Activated T-cell treated with anti-CD3 and anti-CD28 coated beads, Interleukin-2, amount 50 U/mL, for 4 hours (primary cell): ENCODE measurements at places on chromosomes 5 and 9. TPM values are rescaled to one million over a fixed set of nuclear protein-coding genes. Genes with fewer than 3 reads are reported as not detected.

DNA sequence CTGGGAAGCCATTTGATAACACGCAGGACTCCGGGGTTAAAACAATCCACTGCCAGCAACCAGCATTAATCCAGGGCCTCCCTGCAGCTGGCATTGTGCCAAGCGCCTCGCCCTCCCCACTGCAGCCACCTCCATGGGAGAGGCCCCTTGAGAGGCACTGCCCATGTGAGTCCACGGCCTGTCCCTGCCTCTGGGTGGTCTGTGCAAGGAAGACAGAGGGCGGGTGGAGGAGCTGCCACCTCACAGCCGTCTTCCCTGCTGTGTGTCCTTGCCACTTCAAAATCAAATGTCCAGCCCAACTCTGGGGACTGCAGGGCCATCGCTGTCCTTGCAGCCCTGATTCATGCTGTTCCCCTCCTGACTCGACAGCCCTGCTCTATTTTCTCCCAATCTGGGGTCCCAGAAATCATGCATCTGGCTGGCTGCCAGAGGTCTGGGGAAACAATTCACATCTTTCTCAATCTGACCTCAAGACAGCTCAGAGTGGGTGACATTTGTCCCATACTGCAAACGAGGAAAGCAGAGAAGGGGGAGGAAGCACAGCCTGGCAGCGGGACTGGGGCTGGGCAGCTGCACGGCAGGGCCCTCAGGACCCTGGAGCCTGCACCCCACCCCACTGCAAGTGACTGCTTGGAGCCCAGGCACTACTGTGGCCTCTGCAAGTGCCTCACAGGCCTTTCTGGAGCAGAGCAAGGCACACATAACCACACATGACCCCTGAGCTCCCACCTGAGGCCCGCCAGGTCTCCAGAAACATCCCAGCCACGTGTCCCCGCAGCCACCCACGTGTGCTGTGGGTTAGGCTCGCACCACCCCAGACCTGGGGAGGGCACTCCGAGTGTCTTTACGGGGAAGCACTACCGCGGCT lies 15.7 kb downstream of the BRD3OS start:
- DNase-seq, result no peak

DNA sequence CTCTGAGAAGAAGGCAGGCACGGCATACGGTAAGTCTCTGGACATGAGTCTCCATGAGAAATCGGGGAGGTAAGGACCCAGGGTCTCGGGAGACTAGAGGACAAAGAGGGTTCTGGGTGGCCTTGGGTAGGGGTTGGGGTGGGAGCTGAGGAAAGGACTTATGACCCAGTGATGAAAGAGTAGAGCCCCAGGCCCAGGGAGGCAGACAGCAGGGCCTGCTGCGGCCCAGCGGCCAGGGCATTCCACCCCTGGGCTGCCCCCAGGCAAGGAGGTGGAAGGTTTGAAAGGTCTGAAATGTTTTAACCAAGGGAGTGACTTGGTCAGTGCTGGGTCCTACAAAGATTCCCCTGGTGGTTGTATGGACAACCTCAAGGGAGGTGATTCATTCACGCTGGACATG lies 89.1 kb downstream of the CRB2 start:
- no peak for DNase-seq

Gene LRRC14B
- total RNA-seq, result not detected

GRCh38 chr9:130927995-130928900 lies 10.8 kb downstream of the FIBCD1 start:
- DNase-seq, result no peak

Gene SVEP1
- total RNA-seq, result 0.05 TPM

Gene NUTM2F
- not detected for total RNA-seq

DNA sequence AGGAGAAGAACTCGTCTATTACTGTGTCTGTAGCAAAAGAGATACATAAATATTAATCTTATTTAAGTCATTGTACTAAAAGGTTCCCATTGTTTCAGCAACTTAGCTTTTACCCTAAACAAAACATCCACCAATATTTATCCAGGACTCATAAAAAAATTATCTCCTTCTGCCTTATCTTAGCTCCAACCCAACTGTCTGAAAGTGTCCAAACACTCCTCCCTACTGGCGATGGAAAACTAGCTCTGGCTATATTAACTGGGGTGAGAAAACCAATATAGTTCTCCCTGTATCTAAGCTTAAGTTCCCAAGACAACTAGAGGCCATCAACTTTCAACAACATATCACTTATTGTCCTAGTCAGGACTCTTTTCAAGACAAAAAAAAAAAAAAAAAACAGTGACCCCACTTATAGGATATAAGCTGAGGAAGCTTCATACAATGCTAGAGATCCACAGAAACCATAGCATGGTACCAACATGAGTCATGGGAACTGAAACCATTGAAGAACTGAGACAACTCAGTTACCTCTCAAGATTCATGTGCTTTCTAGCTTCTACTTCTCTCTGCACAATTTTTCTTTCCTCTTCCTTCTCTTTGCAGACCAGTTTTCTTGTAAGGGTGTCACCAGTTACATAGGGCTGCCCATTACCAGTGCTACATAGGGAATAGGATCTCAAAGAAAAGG lies 150.7 kb upstream of the RASA1 start:
- DNase-seq, result no peak

- DNase-seq, result no peak
These were observed 87.7 kb downstream of the ACER2 start for GRCh38 chr9:19496321-19497050.

DNA sequence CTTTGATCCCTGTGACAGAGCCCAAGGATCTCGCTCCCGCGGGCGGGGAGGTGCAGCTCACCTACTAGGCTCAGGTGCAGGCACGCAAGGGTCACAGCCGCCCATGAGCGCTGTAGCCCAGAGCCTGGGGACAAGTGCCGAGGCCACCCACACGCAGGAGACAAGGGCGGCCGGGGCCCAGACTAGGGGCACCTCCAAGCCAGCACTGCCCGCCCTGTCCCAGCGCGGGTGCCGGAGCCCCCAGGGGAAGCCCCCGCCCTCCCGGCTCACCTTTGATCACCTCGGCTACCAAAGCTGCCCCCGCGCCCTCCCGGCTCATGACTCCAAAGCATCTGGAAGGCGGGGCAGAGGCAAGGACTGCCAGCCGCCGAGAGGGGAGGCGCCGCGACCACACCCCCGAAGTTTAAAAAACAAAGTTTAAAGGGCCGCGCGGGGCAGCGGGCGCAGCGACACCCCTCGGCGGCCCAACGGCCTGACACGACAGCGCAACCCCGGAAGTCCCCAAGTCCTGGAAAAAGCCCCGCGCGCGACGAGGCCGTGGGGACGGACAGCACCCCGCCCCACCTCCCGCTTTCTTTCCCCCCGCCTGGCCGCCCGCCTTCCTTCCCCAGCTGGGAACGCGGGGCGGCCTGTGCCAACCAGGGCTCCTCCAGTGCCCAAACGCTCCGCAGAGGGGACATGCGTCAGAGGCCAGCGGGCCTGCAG lies 53.0 kb downstream of the CDC14B start:
- peak; percentile 62 for DNase-seq

- DNase-seq, result no peak
These were observed 34.7 kb upstream of the SLC9A3 start for GRCh38 chr5:558871-559503.

- DNase-seq, result no peak
These were observed 35.9 kb upstream of the FBP1 start for GRCh38 chr9:94675008-94675881.

DNA sequence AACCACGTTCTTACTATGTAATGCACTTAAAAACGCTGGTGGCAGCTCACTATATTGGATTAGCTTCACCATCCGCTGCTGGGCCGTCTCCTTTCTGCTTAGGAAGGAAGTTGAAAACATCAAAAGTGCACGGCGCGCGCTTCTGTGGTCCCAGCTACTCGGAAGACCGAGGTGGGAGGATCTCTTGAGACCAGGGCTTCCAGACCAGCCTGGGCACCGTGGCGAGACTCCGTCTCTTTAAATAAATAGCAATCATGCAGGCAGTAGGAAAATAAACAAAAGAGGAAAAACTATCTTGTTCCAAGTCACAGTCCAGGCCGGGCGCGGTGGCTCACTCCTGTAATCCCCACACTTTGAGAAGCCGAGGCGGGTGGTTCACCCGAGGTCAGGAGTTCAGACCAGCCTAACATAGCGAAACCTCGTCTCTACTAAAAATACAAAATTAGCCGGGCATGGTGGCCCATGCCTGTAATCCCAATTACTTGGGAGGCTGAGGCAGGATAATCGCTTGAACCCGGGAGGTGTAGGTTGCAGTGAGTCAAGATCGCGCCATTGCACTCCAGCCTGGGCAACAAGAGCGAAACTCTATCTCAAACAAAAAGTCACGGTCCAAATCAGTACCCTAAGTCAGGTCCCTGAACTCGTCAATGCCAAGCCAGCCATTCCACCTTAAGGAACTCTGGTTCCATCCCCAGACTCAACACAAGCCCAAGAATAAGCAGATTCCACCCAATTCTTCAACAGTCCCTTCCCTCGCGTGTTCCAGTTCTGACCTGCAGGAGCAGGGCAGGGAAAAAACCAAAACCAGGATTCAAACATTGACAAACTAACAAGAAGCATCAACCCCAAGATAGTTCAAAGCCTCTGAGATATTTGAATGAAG lies 1.0 kb upstream of the GOLGA1 start:
- DNase-seq, result peak; percentile 52

Gene PCDHGA1
- total RNA-seq, result 0.11 TPM

DNA sequence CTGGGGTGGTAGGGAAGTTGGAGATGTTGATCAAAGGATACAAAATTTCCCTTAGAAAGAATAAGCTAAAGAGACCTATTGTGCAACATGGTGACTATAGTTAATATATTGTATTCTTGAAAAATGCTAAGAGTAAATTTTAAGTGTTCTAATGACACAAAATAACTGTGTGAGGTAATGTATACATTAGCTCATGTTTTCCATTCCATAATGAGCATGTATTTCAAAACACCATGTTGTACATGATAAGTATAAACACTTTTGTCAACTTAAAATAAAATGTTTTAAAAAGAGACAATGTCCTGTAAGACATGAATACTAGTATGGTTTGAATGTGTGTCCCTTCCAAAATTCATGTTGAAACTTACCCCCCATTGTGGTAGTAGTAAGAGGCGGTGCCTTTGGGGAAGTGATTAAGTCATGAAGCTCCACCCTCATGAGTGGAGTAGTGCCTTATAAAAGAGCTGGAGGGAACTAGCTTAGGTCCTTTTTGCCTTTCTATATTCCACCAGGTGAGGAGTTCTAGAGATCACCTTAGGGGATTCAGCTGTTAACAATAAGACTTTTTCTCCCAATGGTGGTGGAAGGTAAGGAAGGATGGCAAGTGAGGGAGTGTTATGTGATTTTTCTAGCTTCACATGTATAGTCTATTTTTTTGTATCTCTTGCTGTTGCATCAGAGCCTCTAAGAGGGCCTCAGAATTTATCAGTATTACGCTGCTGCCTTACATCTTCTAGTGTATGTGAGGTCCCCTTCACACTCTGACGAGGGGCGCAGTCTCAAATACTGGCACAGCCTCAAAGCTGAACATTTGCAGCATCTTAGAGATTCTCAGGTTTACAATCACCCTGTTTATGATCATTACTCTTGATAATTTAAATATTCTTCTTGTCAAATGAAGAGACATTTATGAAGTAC lies 94.9 kb upstream of the NREP start:
- DNase-seq, result no peak

DNA sequence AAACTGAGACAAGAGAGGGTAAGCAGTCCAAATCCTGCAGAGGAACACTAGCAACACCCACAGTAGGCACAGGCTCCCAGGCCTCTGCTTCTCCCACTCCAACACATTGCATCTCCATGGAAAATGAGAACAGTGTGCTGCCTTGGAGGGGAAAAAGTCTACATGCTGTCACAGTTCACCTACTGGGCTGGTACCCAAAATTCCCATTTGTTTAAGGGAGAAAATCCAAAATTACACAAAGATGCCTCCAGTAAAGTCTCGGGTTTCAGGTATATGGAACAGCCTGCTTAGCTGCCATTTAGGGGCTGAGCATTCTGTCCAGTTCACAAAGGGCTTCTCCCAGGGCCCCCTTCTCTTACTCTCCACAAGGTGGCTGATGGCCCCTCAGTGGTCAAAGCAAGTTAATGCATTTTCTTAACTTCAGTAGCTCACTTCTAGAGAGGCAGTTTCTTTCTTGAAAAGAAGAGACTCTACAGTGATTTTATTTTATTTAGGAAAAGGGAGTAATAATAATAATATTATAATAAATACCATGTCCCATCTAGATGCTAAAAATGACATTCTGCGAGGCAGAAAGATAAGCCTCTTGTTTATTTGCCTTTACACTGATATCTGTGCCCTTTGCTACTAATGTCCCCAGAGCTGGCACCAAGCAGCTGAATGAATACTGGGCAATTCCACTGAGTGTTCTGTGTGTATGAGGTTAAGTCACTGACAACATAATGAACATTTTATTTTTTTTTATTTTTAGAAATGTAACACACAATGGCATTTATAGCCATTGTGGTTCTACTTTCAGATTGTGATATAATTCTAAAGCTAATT lies 89.4 kb downstream of the RGS7BP start:
- DNase-seq, result no peak

Gene IL31RA
- not detected for total RNA-seq

- no peak for DNase-seq
These were observed 20.6 kb downstream of the TCERG1 start for GRCh38 chr5:146467760-146468159.

GRCh38 chr5:74040065-74040551 lies 414.1 kb downstream of the ARHGEF28 start:
- DNase-seq, result no peak

GRCh38 chr5:79959407-79959806 lies 31.7 kb downstream of the MTX3 start:
- DNase-seq, result no peak

Gene GABRP
- total RNA-seq, result not detected

Gene DOCK8
- total RNA-seq, result 80.8 TPM

DNA sequence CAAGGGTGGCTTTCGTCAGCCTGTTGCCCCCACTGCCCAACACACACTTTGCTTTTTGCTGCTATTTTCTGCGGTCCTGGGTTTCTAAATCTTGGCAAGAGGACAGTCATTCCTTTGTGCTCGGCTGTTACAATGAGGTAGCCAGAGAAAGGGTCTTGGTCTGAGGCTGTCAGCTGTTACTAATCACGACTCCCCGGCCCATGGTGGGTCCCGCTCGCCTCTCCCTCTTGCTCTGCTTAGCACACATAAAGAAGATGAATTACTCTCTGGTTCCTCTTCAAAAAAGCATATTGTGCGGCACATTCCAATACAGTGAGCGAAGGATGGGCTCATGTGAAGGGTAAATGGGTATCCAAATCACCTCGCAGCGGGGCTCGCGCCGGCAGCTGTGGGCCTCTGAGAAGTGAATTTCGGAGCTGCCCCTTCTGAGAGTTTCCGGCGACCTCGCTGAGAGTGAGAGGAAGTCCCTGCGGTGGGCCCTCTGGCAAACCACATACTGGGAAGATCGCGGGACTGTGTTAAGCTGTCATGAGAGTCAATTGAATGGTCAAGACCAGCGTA lies 56.0 kb downstream of the SLC1A3 start:
- DNase-seq, result no peak

- no peak for DNase-seq
These were observed 63.8 kb upstream of the AFAP1L1 start for GRCh38 chr5:149207831-149208230.

Gene ZNF462
- total RNA-seq, result 0.19 TPM

Gene PGM5
- not detected for total RNA-seq

Gene UNC5A
- total RNA-seq, result not detected

Gene CDX1
- not detected for total RNA-seq
